ENCODE measurements at places on chromosomes 2 and 18.
A peak's percentile ranks its signal among the peaks of the same experiment; 100 is the strongest.

DNA sequence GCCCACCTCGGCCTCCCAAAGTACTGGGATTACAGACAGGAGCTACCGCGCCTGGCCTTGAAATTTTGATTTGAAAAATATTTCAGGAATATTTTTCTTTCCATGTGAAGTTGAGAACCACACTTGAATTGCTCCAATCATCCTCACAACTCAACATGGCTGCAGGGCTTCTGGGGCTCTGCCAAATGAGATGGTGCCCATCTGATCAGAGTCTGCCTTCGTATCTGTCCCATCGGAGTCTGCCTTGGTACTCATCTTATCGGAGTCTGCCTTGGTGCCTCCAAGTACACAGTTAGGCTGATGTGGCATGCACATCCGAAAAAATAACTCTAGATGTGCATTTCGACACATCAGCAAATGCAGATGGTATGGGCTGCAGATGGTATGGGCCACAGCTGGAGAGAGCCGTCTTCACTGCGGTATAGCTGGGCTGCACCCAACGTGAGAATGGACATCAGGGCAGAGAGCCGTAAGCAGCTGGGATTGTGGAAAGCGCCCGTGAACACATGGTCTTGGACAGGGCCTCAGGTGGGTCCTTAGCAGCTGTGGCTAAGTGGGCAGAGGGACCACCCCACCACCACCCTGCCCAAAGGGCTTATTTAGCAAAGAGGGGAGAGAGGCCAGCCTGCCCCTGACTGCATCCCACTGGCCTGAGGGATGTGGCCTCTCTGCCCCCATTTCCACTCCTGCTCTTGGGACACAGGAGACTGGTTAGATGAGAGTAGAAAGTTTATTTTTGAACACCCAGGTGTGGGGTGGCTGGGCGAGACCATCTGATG, 52.1 kb upstream of the RBM44 start:
- DNase-seq, result no peak

GRCh38 chr2:237223201-237223861, 137.6 kb downstream of the COPS8 start:
- no peak for DNase-seq

DNA sequence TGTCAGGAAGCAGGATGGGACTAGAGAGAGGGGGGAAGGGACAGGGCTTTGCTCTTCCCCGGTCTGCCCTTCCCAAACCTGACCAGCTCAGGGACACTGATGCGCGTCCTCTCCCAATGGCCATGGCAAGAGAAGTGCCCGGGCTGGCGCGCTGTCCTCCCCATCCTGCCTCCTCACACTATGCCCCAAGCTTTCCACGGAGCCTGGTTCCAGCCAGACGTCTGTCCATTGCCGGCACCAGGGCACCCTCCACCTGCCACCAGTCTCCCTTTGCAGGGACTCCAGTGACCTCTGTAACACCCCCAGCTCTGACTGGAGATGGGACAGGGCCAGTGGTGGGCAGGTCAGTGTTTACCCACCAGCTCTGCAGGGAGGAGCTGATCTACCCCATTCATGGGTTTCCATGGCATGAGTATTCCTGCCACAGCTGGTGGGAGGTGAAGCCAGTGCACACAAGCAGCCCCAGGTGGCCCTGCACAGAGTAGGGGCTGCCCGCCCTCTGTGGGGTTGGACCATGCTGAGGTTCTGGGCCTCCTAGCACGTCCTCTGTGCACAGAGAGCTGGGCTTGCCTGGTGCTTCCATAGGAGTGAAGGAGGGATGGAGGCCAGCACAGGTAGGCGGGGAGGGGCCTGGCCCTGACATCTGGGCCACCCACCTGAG, 109.5 kb downstream of the PXDN start:
- peak; percentile 18 for DNase-seq

DNA sequence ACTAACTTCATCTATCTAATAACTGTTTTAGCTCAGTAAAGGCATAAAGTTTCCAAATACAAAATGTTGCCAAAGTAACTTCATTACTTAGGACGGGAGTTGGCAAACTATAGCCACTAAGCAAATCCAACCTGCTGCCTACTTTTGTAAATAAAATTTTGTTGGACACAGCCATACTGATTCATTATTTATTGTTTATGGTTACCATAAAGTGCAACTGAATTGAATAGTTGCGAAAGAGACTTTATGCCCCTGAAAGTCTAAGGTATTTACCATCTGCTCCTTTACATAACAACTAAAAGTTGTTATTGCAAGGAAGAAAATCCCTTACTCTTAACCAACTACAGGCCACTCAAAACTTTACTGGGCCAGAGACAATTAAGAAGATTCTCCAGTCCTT, 256.7 kb upstream of the RBBP8 start:
- no peak for DNase-seq

GRCh38 chr18:73881396-73881917, 266.2 kb downstream of the FBXO15 start:
- no peak for DNase-seq

DNA sequence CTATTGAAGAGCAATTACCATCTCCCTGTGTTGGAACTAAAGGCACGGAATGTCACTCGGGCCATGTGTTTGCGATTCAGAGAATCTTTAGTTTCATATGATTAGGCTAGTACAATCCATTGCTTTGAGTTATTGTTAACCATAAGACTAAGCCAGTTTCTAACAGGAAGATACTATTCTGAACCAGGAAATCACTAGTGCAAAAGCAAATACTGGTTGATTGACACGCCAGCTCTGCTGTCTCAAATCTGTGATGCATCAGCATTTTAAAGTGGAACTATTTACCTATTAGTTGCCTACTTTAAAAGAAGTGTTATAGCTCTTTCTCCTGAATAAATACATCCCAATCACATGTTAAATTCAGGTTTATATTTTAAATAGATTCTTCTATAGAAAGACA, 61.9 kb downstream of the AFTPH start:
- no peak for DNase-seq

- no peak for DNase-seq
Observed at GRCh38 chr18:23244401-23244800, 109.1 kb downstream of the CABLES1 start.

DNA sequence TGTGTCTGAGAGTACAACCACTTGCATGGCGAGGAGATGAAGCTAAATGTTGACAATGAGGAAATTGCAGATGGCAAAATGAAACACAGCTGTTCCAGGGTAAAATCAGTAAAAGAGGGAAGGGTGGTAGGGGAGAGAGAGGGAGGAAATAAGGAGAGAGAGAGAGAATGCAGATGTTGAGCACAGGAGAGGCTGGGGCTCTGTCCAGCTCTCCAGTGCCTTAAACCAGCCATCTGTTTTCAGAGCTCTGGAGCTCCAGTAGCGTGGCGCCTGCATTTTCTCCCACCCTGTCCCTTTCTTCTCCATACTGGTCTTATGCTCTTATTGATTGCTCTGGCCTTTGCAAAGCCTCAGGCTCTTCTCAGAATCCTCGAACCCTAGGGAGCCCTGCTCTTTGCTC, 52.7 kb upstream of the BOD1L2 start:
- no peak for DNase-seq

DNA sequence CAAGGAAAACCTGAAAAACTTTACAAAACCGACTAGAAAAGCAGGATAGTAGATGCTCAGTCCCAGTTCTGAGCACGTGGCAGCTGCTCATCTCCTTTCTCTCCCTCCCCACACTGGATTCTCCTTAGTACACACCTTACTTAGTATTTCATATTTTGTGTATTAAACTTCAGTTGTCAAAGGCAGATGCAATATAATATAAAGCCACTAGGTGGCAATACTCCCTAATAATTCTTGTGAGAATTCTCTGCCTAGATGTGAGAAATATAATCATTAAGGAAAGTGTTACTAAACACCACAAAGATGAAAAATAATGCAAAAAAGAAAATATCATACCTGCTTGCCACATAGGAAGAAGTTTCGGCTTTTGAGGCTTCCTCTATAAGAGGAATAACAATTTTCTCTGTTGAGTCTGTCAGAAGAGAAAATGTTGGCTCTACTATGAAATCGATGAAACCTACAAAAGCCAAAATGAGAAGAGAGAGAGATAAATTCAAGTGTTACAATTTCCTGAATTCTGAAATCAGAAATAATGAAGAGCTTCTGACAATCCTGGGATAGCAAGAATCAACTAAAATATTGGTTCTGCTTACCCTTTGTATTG, 200.6 kb downstream of the PPP1R1C start:
- peak; percentile 52 for DNase-seq

DNA sequence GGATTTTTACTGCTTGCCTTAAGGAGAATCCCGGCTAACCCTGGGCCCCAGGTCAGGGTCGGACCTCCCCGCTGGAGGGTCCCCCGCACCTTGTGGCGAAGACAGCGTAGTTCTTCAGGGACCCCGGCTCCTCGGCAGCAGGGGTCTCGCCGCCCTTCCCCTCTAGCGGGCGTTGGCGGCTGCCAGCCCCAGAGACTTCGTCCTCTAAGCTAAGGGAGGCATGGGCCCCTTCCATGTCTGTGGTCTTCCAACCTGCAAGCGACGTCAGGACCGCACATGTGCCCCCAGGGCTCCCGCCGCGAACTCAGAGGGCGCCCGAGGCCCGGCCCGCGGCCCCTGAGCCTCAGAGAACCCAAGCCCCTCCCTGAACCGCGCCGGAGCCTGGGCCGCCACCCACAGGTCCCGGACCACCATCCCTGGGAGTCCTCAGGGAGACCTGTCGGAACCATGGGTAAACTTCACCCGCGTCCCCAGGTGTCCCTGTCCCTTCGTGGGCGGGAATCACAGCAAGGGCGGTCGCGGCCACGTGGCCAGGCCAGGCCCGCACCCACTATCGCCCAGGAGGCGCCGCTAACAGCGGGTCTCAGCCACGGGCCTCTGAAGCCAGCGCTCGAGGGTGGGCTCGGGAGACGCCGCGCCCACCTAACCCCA, 562 bp downstream of the ANKMY1 start:
- DNase-seq, result no peak

GRCh38 chr2:38528008-38528442, 74.7 kb downstream of the HNRNPLL start:
- no peak for DNase-seq

DNA sequence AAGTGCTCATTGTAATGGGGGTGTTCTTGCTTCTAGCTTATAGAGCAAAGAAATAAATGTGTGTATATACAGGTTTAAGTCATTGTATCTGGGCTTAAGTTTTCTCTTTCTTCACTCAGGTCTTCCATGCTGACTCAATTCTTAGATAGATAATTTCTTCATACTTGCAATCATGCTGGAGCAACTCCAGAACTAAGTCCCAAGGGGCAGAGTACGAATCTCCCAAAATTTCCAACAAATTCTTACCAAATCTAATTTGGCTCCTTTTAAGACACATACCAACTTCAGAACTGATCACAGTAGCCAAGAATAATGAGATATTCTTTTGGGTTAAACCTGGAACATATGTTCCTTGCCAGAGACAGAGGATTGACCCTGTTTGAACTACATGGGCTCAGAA, 4.3 kb upstream of the SPAG16 start:
- no peak for DNase-seq

DNA sequence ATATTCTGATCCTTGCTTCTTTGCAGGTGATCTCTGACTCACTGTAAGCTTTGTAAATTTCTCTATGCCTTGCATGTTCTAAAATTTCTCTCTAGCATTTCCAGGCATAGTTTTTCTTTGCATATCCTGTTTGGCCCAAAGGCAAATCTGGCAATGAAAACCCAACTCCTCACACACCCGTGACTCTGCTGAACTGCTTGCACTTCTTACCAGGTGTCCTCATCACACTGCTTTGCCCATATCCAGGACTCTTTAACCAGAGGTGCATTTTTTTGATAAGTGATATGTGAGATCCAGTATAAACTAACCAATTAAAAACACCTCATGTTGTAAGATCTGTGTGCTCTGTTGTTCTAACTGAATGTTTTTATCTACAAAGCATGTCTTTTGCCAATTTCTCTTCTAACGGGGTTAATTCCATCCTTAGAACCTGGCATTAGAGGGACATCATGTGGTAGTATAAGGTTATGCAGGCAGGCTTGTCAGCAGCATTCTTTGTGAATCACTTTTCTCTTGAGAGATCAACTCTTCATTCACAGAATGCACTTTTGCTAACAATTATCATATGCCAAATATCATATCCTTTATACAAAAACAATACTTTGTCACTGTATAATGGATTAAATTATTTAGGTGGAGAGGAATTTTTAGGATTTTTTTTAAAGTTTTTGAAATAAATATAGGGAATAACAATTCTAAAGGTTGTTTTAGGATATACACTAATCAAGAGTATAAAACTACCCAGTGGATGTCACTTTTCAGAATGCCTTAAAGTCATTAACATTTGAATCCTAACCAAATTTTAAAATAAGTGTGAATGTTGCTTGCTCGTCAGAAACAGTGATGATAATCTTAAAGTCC, 20.8 kb upstream of the TMX3 start:
- peak; percentile 12 for DNase-seq
